ENCODE measurements at places on chromosomes 12 and 14.

- no peak for DNase-seq
These were observed 28.0 kb upstream of the GARIN6 start for GRCh38 chr12:99619389-99620158.

- no peak for DNase-seq
These were observed 82.8 kb downstream of the BORCS5 start for GRCh38 chr12:12439636-12440035.

- DNase-seq = no peak
These were observed 73.8 kb upstream of the RFX4 start for GRCh38 chr12:106508966-106509365.

GRCh38 chr12:103771466-103771865 lies 69.6 kb downstream of the NT5DC3 start:
- DNase-seq = no peak

GRCh38 chr14:92860049-92860840 lies 62.7 kb upstream of the CHGA start:
- no peak for DNase-seq

GRCh38 chr14:65042296-65042695 lies 55.6 kb downstream of the FNTB start:
- no peak for DNase-seq

DNA sequence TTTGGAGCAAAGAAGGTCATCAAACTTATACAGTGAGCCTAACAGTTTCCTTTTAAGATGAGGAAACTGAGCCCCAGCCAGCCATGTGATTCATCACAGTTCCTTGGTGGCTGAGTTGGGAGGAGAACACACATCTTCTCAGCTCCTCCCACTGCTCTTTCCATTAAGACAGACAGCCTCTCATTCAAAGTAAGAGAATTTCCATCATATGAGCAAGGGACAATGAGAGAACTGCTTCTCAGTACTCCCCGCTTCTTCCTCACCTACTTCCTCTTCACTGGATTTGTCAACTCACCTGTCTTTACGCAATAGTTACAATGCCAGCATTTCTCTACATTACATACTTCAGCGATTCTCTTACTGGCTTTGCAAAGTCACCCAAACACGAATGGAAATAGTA lies 2.2 kb downstream of the IFNG start:
- DNase-seq = no peak

DNA sequence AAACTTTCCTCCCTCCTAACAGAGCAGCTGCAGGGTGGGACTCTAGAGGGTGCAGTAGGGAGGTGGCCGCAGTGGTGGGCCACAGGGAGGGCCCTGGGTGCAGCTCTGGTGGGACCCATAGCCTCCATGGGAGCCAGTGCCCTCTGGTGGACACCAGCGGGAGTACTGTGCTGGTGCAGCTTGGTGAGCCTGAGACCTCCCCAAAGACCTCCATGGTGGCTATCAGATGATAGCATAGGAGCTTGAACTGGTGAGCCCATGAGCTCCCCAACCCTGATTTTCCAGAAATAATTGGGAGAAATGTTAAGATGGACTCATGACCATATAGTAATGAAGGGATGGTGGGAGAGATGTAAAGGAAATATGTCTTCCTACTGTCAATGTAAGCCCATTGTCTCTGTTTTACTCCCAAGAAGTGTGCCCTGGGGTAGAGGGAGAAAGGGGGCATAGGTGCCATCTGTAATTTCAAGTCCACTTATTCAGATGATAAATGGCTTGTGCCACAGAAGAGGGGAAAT lies 98.7 kb downstream of the GAS2L3 start:
- DNase-seq = no peak

GRCh38 chr12:91523831-91524230 lies 341.2 kb upstream of the DCN start:
- no peak for DNase-seq

DNA sequence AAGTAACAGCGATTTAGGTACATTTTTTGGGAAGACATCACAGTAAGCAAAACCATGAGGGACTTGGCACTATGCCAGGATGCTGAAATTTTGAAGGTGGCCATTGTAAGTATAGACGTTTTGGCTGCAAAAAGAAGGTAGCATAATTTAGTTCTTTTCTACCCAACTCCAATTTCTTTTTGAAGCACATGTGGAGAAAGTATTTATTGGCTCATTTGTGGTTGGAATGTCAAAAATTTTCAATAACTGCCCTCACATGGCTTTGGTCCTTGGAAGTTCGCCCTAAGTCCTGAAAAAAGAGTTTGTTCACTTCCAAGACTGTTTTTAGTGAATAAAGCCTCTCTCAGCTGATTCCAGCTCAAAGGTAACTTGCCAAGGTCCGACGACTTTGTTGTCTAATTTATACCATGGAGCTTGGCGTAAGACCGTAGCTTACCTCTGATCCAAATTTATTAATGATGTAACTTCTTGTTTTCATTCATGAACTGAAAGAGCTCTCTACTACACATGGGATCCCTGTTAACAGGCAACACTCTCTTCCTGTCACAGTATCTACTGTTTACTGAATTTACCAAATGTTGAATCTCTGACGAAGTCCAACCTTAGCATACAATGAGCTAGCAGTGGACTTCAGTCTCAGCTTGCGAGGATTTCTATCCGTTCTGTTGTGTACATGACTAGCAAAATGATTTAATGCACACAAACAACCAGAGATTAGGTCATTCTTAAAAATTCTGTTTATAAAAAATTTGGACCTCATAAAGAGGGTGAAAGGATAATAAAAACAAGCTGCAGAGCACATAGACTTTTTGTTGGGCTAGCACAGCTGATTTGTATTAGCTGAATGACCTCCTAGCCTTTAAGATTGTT lies 49.0 kb downstream of the MSRB3 start:
- DNase-seq = no peak

- DNase-seq = no peak
These were observed 27.9 kb downstream of the CGRRF1 start for GRCh38 chr14:54537651-54538050.

- no peak for DNase-seq
These were observed 20.0 kb upstream of the KITLG start for GRCh38 chr12:88600272-88600671.

DNA sequence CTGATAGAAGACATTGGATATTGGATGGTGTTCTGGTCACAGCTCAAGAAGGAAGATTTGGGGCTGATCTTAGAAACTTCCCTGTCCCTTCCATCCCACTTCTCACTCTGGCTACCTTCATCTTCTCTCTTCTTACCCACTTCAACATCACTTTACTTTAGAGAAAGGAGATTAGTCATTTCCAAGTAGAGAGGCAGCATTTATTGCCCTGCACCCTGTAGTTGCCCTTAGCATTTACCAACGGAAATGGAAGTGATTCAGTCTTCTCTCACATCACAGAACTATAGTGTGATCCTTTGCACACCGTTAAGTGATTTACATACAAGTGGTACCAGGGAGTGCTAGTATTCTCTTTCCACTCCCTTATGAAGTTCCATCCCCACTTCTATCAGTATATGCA lies 52.4 kb downstream of the PHLDA1 start:
- DNase-seq = no peak

GRCh38 chr14:55097881-55098560 lies 31.0 kb upstream of the LGALS3 start:
- no peak for DNase-seq

- no peak for DNase-seq
These were observed 293.6 kb downstream of the AKAP6 start for GRCh38 chr14:32622742-32623141.

DNA sequence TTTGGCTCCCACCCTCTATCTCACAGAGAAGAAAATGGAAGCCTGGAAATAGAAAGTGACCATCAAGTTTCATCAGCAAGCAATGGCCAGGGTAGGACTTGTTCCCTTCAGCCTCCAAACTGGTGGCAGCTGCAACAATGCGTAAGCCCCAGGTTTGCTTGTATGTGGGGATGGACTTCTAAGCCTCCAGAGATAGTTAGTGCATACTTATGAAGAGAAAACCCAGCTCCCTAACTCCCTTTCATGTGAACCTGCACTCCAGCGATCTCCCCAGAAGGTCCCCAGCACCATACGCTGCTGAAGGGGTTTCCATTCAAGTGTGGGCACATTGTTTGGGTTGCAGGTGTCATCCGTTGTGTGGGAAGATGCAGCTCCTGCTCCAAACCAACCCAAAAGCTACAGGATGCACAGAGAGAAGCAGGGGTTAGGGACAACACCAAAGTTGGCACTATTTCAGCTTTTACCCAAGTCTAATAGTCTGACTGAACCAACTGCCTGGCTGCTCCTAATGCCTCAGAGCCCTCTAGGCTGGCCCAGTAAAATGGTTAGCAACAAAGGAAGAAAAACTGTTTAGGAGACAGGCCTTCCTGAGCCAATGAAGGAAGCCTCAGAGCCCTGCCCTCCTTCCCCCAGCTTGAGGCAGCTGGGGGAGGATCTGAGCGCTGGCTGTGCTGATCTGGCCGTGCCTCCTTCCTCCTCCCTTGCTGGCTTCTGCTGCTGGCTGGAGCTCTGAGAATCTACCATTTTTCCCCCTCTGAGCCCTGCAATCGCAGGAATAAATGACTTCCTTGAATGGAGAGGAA lies 12.3 kb downstream of the ZFP36L1 start:
- peak; percentile 77 for DNase-seq

DNA sequence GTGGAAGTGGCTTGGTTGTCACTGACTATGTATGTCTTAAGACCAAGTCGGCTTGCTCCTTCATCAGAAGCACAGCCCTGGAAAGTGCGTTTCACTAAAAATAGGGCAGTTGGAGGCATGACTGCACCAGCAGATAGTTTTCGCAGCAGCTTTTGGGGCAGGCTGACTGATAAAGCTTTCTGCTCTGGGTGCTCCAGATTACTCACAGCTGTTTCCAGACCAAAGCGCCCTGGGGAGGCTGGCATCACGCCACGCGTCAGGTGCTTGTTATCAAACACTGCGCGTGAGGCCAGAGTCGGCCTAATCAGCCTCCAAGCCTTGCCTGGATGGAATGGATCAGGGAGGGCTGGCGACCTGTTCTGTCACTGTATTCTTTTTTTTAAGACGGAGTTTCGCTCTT lies 13.3 kb upstream of the LRRC10 start:
- peak; percentile 92 for DNase-seq

- no peak for DNase-seq
These were observed 602.9 kb upstream of the ATP2B1 start for GRCh38 chr12:90311561-90311960.

DNA sequence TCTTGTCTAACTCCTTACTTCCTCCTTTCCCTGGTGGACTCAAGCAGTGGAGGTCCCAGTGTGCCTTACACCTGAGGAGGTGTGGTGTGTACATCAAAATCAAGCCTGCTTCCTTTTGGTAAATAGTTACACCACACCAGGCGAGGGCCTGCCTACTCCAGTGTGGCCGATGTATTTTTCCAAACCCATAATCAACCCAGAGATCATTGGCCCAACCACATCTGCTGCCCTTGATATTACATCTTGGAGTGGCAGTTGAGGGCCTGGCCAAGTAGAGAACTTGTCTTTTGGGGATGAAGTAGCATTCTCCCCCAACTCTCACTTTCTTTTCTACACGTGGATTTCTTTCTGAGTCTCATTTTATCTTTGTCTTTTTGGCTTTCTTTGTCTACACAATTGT lies 187.4 kb downstream of the EFCAB11 start:
- no peak for DNase-seq

- no peak for DNase-seq
These were observed 5.2 kb downstream of the KRT4 start for GRCh38 chr12:52808573-52809160.

- DNase-seq = no peak
These were observed 420.5 kb downstream of the GXYLT1 start for GRCh38 chr12:41724216-41724615.

DNA sequence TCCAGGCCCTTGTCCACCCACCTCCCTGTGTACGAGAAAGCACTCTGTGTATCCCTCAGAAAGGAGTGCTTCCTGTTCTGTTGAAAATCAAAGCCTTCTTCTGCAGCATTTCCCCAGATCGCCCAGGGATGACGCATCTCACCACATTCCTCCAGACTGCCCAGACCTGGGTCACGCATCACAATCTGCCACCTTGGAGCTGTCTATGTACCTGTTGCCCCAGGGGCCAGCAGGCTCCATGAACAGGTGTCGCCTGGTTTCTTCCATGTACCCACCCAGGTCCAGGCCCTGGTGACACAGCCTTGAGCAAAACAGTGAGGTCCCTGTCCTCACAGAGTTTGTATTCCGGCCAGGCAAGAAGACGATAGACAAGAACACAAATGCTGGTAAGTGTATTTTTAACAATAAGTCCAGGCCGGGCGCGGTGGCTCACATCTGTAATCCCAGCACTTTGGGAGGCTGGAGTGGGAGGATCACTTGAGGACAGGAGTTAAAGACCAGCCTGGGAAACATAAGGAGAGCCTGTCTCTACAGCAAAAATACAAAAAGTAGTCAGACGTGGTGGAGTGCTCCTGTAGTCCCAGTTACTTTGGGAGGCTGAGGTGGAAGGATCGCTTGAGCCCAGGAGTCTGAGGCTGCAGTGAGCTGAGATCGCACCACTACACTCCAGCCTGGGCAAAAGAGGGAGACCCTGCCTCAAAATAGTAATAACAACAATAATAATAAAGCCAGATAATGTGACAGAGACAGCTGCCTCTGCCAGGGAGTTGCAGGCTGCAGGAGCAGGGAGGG lies 6.8 kb upstream of the PPP1R13B start:
- no peak for DNase-seq

- no peak for DNase-seq
These were observed 94.1 kb upstream of the GARIN6 start for GRCh38 chr12:99553461-99553860.

DNA sequence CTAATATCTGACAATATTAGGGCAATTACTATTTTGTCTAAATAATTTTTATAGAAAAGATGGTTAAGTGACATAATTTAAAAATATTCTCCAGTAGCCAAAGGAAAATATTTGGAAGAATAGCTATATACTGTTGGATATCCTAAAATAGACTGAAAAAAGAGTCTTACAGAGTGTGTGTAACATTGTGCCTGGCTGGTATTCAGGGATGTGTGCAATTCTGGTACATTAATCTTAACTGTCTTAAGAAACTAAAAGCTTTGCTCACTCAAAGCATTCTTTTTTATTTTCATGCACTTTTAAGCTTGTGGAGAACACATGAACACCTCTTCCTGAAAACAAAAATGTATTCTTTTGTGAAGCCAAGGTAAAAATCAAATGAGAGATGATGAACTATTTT lies 10.1 kb upstream of the NR2C1 start:
- no peak for DNase-seq

- no peak for DNase-seq
These were observed 135.5 kb downstream of the CRADD start for GRCh38 chr12:93812626-93813025.

DNA sequence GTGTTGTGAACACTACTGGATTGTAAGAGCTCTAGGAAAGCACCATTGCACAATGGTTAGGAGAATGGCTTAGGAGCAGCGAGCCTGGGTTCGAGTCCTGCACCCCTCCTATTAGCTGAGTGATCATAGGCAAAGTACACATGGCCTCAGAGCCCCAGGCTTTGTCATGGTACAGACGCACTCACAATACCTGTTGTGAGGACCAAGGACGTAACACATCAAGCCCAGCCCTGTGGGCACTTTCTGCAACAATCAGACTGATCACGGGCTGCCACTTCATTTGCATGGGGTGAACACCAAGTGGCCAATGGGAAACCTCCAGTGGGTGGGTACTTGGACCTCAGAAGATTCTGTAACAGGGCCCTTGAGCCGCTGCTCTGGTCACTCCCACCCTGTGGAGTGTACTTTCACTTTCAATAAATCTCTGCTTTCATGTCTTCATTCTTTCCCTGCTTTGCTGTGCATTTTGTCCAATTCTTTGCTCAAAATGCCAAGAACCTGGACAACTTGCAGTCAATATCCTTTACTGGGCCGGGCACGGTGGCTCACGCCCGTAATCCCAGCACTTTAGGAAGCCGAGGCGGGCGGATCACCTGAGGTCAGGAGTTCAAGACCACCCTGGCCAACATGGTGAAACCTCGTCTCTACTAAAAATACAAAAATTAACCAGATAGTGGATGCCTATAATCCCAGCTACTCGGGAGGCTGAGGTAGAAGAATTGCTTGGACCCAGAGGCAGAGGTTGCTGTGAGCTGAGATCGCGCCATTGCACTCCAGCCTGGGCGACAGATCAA lies 28.2 kb downstream of the GLRX5 start:
- DNase-seq = no peak
